ENCODE measurements at places on chromosomes 11 and 22.

DNA sequence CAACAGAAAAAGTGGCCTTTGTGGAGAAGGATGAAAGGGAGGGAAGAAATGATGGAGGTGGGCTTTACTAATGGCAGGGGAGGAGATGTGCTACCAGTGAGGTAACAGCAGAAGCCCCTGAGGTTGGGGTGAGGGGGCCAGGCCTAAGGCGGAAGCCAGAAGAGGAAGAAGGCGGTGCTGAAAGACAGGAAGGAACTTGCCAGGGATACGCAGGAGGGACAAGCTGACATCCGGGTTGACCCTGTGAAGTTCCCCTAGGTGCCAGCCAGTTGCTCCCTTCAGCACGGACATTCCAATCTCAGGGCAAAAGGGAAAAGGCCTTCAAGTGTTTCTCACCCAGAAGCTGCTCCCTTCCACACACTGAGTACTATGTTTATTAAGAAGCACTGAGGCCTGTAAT is 2.3 kb upstream of the TIRAP start:
- no peak for DNase-seq

- no peak for DNase-seq
Measured at GRCh38 chr11:112417339-112417738, 156.7 kb upstream of the PLET1 start.

GRCh38 chr11:44108260-44108659 is 12.8 kb downstream of the EXT2 start:
- no peak for DNase-seq

- DNase-seq: no peak
Measured at GRCh38 chr11:94132152-94132558, 3.5 kb downstream of the PANX1 start.

- DNase-seq: no peak
Measured at GRCh38 chr11:9601037-9601875, 27.8 kb downstream of the WEE1 start.

DNA sequence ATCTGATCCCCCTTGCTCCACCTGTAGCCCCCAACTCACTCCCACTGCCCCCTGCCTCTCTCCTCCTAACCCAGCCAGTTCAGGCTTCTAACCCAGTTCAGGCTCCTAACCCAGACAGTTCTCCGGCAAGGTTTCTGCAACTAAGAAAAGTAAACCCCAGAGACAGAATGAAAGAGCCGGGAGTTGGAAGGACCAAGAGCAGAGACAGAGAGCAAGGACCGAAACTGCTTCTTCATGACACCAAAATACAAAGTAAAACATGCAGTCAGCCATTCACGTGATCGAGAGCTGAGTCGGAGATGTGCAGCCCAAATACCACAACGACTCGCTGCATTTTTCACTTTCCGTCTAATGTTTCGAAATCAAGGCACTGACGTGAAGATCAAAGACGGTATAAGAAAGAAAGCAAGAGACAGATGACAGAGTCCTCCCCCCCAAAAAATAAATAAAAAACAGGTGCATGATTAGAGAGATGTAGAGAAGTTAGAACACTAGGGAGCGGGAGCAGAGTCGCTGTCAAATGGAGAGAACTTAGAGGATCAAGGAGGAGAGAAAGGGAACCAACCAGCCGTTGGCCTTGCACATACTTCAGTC is 884 bp downstream of the IL10RA start:
- DNase-seq: no peak

- no peak for DNase-seq
Measured at GRCh38 chr11:13277768-13278608, at the start of gene BMAL1. Gene BMAL1, plus strand, starts transcription at chr11:13277790. Its CDS starts 76,519 bp downstream, at chr11:13354309.

DNA sequence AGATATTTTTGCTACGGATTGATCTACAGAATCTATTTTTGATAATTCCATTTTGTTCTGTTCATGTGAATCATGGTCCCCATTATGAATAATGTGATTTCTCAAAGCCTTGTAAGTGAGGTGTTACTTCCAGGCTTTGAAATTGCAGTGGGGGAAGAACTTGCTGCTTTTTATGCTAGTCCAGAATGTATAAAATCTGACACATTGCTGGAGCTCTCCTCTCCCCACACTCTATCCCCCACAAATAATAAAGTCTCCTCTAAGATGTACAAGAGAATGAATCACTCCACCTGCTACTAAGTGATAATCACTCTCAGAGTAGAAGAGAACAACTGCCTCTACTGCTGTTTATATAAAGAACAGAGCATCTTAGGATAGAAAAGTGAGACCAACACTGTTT is 5.9 kb upstream of the RAB6A start:
- no peak for DNase-seq

DNA sequence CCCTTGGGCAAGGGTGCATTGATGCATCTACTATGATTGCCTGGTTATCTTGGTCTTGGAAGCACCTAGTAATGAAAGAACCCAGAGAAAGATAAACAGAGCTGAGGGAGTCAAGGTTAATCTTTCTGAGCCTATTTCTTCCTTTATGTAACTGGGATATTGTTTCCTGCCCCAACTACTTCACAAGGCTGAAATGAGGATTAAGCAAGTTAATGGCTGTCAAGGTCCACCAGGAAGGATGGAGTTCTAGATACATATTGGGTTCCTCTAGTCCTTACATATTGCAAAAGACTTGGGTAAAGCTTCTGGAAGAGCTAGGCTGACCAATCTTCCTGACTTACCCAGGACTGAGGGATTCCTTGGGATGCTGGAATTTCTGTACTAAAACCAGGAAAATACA is 589.8 kb downstream of the INSC start:
- no peak for DNase-seq

DNA sequence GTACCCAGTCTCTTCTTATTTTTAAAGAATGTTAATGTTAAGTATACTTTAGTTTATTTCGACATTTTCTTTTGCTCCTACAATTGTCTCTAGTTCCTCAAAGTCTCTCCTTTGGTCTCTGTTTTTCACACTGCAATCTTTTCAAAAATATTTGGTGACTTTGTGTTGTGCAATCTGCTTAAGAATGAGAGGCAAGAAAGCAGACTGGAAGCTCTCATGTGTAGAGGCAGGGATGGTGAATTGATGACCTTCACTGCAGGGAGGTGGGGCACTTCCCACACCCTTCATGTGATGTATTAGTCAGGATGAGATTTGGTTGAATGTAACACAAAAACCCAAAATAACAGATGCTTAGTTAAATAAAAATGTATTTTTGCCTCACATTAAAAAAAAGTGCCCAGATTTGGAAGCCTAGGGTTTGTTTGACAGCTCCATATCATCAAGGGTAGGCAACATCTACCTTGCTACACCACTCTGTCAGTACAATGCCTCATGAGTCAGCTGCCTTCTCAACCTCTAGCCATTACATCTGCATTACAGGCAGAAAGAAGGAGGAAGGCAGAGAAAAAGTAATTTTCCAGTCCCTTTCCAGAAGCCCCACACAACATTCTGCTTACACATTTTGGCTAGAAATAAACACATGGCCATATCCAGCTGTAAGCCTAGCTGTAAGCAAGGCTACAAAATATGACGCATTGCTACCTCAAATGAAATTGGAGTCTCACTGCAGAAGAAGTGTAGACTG is 3.8 kb upstream of the MMP27 start:
- DNase-seq: no peak

GRCh38 chr11:94746721-94747120 is 21.4 kb upstream of the AMOTL1 start:
- no peak for DNase-seq

- DNase-seq: no peak
Measured at GRCh38 chr11:85811624-85812023, 683 bp upstream of the SYTL2 start.

GRCh38 chr22:32743046-32743445 is 58.5 kb upstream of the TIMP3 start:
- DNase-seq: no peak

- no peak for DNase-seq
Measured at GRCh38 chr11:70200212-70200844, 2.8 kb upstream of the FADD start.

DNA sequence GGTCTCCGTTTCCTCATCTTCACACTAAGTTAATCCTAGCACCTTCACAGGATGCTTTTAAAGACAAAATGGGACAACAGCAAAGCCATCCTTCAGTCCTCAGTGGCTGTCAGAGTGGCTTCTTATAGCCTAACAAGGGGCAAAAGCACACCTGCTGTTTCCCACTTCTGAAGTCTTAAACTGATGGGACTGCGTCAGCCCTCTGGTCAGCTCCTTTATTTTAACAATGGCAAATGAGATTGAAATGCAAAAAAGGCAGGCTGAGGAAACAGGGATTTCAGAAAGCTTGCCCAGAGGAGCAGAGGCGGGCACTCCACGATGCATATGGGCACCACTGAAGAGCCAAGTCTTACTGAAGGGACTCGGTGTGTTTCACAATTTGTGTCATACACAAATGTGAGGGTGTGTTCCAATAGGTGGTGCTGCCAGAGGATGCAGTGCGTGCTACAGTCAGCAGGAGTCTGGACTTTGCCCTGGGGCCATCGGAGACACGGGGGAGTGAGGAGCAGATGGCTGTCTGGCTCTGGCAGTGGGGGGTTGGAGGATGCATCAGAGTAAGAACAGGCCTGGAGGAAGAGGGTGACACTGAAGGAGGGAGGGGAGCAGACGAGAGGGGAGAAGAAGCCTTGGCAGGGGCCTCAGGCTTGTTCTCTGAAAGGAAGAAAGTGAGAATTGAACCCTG is 47.3 kb downstream of the TENM4 start:
- DNase-seq: no peak

GRCh38 chr11:85423316-85423715 is 203.8 kb downstream of the DLG2 start:
- DNase-seq: no peak

DNA sequence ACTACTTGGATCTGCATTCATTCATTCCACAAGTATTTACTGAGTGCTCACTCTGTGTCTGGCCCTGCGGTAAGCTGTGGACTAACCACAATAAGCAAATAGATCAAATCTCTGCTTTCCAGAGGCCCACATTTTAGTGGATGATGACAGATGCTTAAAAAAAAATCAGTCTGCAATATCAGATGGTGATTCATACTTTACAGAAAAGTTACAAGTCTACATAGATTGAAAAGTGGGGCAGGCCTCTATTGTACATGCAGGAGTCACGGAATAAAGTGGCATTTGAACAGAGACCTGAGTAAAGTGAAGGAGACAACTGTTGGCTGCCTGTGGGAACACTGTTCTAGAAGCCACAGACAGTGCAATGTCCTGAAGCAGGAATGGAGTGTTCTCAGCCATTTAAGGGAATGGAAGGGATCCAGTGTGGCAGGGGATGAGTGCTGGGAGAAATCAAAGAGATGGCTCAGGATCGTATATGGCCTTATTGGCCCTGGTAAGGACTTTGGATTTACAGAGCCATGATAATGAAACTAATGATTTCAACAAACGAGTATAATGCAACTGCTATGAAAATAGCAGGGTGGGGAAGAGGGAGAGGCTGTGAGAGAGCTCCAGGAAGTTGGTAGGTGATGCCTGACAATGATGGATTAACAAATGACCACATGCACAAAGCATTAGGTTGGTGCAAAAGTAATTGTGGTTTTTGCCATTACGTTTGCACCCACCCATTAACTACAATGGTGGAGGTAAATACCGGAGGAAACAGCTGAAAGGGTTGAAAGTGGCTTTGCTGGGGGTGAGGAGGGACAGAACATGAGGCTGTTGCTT is 31.1 kb downstream of the TMEM45B start:
- no peak for DNase-seq

- DNase-seq: no peak
Measured at GRCh38 chr22:21936151-21936775, 16.4 kb downstream of the PPM1F start.

DNA sequence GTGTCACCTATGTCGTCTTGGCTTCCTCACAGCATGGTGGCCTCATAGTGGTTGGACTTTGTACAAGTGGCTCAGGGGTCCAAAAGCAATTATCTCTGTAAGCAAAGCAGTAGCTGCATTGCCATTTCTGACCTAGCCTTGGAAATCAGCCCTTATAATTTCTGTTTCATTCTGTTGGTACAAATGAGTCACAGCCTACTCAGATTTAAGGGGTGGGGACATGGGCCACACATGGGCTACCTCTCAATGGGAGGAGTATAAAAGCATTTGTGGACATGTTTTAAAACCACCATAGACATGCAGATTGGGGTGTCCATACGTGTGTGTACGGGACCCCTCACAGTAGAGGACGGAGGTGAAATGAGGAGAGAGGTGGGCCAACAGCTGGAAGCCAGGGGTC is 41.6 kb downstream of the CHRDL2 start:
- no peak for DNase-seq

GRCh38 chr11:134229126-134229790 is 4.8 kb downstream of the VPS26B start:
- no peak for DNase-seq

DNA sequence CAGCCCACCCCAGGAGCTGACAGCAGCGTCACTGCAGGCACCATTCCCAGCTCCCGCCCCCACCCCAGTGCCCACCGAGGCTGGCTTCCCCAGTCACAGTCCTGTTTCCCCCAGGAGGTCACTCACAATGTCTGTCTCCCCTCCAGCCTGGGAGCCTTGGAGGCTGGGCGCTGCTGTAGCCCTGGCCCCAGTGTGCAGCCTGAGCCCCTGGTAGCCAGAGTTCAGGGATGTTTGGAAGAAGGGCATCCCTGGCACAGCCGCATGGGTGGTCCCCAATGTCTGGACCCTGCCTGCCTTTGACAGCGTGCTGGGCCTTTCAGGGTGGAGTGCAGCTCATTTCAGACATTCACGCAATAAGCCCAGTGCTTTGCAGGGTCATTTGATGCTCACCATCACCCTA is 4.3 kb downstream of the CAPN5 start:
- DNase-seq: no peak

GRCh38 chr11:67648796-67649613 is 1.5 kb downstream of the ACY3 start:
- DNase-seq: no peak

GRCh38 chr22:24290459-24290858 is 19.8 kb downstream of the SPECC1L start:
- no peak for DNase-seq

DNA sequence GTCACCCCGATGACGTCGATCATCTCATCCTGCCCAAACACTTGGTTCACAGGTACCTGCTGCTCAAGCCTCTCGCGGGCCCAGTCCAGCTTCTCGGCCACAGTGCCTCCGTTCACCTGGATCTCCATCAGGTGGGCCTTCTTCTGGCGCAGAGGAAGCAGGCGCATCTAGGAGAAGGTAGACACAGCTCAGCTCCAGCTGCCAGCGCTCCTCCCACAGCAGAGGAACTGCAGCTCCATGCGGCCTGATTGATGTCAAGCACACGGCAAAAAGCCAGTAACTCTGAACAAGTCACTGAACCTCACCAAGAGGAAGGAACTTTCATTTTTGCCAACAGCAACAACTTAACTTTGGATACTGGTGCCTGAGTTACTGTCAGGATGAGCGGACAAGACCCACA is 4.0 kb downstream of the RPL3 start:
- DNase-seq: no peak

- DNase-seq: no peak
Measured at GRCh38 chr11:27124514-27125264, 84.1 kb downstream of the BBOX1 start.
